CD4-positive, alpha-beta T cell treated with Interleukin-4 for 4 hours (primary cell): ENCODE measurements at places on chromosomes 1 and 21.

DNA sequence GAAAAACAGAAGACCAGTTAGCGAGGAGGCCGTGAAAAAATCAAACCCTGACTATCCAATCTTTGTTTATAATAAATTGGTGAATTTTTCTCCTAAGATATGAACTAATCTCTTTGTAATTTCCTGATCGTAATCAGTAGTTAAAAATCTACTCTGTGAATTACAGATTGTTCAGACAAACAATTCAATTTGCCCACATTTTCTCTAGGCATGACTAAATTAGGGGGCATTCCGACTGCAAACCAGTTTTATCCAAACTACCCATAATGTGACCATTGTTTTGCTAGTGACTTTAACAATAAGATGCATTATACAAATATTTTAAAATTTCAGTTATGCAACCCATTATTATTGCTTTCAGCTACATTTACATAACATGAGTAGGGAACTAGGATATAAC lies 546.9 kb upstream of the ADAMTS5 start:
- DNase-seq, result no peak

DNA sequence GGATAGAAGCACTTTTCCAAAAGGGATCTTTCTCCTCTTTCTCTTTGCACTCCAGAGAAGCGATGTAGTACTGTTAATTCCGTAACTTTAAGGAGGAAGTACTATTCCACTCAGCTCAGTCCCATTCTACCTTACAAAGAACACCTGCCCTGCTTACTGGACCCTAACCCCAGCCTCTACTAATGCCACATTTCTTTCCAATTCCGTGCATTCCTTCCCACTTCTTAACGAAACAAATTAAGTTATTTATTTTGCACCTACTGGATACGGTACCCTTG lies 511 bp downstream of the NDC1 start:
- DNase-seq, result no peak

- DNase-seq, result no peak
Measured at GRCh38 chr1:24321126-24321525, 2.0 kb downstream of the GRHL3 start.

- DNase-seq, result peak; percentile 92
Measured at GRCh38 chr1:172662464-172663109, 3.7 kb downstream of the FASLG start.

- no peak for DNase-seq
Measured at GRCh38 chr1:2393471-2393877, 1.8 kb downstream of the RER1 start.

DNA sequence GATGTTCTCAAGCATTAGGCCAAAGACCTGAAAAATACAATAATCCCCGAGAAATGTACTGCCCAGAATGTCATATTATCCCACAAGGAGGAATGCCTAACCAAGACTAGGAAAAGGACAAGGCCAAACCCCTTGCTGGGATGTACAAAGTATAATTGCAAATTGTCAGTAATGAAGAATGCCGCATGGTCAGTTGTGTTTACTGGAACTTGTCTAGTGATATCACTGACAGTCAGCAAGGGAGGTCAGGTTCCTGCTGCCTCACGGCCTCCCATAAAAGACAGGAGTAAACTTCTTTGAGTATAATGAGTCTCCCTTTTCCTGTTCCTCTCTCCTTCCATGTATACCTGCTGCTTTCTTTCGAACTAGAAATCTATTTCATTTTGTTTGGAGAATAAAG lies 222.8 kb downstream of the RHOU start:
- no peak for DNase-seq

- DNase-seq, result no peak
Measured at GRCh38 chr21:45210461-45210983, 77.2 kb downstream of the POFUT2 start.

- no peak for DNase-seq
Measured at GRCh38 chr1:10530756-10531495, 56.2 kb downstream of the PEX14 start.

- DNase-seq, result no peak
Measured at GRCh38 chr1:70809069-70809468, 238.5 kb downstream of the PTGER3 start.

- no peak for DNase-seq
Measured at GRCh38 chr1:198040880-198041279, 115.9 kb upstream of the NEK7 start.

DNA sequence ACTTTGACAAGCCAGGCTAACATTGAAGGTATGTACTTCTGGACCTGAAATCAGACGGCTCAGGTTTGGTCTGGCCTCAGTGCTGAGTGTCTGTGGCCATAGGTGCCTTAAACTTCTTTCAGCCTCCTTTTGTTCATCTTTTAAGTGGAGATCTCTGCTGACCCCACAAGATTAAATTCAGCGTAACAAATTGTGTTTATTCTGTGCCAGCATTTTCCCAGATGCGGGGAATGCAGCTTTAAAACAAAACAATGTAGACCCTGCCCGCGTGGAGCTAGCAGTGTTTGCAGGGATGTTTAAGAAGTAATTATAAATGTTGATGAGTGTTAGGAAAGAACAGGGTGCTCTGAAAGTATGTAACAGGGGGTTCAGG lies 923 bp downstream of the CAP1 start:
- no peak for DNase-seq

- DNase-seq, result no peak
Measured at GRCh38 chr21:29384683-29385359, 86.1 kb downstream of the BACH1 start.

GRCh38 chr1:30988045-30988444 lies 77.5 kb downstream of the PUM1 start:
- no peak for DNase-seq

DNA sequence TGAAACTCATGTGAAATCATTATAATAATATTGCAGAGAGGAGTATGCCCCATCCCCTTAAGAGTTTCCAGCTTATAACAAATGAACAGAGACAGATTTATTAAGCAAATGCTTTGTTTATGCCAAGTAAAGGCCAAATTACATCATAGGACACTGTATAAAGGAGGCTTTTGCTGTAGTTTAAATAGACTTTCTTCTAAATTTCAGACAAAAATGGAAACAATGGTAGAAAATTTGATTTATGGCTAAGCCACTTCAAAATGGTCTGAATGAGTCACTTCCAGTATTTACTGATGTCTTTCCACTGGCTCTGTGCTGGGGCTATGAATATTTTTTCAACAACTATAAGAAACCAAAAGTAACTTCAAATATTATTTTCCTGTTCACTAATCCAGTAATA lies 81.1 kb upstream of the ST6GALNAC5 start:
- no peak for DNase-seq

GRCh38 chr1:211697356-211697755 lies 21.9 kb upstream of the NEK2 start:
- no peak for DNase-seq

- no peak for DNase-seq
Measured at GRCh38 chr1:119602169-119602568, 45.9 kb downstream of the ZNF697 start.

- no peak for DNase-seq
Measured at GRCh38 chr1:77990629-77991204, 11.8 kb upstream of the FUBP1 start.

DNA sequence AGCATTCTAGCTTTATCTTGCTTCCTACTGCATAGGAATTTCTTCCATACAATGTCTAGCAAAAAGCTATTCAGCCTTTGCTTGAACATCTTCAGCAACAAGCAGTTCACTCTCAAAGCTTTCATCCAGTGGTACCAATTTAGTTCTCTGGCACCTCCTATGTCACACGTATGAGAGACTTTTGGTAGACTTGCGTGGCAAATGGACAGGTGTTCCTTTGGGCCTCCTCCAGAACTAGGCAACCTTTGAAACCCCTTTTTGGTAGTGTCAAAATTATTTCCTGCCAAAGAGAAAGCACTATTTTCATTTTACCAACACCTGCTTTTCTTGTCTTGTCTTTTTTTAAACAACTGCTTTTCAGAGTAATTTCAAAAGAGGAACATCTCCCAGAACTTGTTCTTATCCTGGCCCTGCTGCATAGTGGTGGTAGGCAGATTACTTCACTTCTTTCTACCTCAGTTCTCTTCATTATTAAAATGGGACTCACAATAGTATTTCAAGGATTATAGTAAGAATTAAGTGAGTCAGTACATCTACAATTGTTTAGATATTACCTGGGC lies 122.4 kb downstream of the MAST2 start:
- no peak for DNase-seq

GRCh38 chr1:209761011-209761635 lies 5.3 kb downstream of the TRAF3IP3 start:
- no peak for DNase-seq
